NCI-H1092 treated with DMSO at 0.1 percent for 48 hours (cell line): ENCODE measurements at places on chromosomes 1 and 21.
A peak's percentile ranks its signal among the peaks of the same experiment; 100 is the strongest.

DNA sequence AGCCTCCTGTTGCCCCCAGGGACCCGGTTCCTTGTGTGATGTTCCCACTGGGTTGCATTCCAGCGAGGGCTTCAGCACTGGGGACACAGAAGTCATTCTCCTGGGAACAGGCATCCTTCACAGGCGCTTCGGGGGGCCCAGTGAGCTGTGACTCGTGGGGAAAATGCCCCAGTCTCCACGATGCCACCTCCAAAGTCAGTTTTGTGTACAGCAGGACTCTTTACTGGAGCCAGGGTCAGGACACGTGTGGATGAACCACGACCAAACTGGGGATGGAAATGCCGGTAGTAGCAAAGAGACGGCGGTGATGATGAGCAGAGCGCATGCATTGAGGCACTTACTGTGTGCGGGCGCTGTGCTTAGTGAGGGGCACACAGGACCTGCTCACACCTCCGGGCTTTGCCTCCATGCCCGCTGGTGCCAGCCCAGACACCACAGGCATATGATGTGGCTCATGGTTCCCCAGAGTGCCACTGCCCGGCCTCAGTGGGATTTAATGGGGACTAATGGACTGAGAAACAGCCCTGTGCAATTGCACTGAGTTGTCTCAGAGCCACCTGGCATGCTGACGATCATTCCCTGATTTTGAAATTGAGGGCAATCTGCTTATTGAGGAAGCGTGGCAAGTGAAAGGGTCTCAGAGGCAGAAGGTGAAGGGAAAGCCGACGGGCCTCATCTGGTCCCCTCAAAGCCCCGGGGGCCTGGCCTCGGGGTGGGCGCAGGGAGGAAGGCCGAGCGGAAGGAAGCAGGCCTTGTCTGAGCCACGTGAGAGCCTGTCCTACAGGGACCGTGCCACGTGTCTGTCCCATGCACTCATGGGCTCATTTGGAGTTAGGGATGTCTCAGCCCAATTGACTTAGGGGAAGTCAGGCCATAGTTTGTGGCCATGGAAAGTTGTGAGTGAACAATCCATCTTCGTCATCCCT is 91.4 kb downstream of the PDE9A start:
- DNase-seq = no peak

GRCh38 chr1:152912900-152913299 is 4.6 kb downstream of the IVL start:
- DNase-seq = no peak

- no peak for DNase-seq
Observed at GRCh38 chr1:221794079-221794670, 52.3 kb upstream of the DUSP10 start.

GRCh38 chr1:47779613-47780012 is 217.6 kb downstream of the TRABD2B start:
- no peak for DNase-seq

- no peak for DNase-seq
Observed at GRCh38 chr1:207286786-207287468, 34.6 kb upstream of the CD55 start.

GRCh38 chr1:244836135-244836521 is 670 bp downstream of the COX20 start:
- peak; percentile 88 for DNase-seq

DNA sequence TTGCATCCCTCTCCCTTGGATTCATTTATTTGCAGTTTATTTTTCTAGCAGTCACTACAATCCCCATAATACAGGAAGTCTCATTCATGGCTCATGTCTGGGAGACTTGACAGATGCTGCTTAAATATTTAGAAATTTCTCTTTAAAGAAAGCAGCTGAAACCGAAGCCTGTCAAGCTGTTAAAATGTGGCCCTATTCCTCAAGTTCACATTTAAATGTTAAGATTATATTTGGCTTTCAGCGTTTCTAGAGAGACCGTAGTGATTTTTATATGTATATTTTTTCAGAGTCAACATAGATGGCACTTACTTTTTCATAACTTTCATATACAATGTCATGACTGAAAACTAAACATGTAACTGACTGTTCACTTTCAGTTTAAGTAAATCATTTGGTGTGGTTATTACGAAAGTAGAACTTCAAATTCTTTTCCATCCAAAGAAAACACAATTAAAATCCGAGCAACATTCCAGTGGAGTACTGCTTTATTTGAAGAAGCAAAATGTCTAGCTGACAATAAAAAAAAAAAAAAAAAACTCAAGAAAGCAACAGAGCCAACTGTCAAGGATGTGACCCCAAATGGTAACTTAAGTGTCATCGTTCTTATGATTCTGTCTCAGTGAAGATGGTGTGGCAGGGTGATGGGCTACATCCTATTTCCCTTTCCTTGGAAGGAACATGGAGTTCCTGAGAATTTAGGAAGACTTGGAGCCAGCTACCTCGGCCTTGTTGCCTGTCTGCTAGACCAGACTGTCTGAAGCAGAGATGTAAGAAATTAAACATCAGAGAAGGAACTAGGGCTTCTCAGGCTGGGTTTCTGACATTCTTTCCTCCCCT is 37.8 kb downstream of the MIS18A start:
- DNase-seq = no peak

GRCh38 chr1:53606197-53606596 is 132.8 kb downstream of the GLIS1 start:
- no peak for DNase-seq

DNA sequence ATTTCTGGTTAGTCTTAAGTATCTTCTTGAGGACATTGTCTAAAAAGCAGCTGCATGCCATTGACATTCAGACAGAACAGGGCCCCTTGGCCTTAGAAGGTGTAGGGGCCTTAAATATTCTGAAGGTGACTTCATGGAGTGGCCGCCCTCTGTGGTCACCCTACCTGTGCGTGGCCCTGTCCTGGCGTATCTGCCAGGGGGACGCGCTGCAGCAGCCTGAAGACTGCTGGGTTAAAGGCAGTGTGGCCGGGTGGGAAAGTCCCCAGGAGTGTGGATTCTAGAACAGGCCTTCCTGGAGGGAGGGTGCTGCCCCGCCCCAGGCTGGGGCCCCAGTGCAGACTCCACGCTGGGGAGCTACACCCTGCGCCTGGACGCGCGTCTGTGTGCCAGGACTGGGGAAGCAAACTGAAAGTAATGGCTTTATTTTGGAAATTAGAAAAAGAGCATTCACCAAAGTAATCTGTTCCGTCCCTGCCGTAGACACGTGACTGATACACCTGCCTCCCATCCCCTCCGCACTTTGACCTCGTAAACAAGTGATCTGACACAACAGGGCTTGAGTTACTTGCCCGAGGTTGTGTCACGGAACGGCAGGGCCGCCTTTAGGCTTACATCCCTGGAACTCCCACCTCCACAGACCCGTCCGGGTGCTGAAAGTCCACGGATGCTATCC is 1.8 kb downstream of the AGPAT3 start:
- no peak for DNase-seq

DNA sequence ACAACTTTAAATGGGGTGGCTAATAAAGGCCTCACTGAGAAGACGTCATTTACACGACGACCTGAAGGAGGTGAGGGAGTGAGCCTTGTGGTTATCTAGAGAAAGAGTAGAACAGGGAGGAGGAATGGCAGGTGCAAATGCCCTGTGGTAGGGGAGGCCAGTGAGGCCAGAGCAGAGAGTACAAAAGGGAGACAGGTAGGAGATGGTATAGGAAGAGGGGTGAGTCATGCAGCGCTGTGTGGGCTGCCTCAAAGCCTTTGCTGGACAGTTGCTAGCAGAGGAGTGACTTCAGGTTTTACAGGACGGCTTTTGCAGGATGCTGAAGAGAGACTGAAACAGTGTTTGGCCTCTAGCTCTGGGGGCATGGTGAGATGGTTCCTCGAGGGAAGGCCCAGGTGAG is 116.0 kb downstream of the IER5 start:
- no peak for DNase-seq

- no peak for DNase-seq
Observed at GRCh38 chr1:86953167-86953566, 38.7 kb downstream of the HS2ST1 start.

DNA sequence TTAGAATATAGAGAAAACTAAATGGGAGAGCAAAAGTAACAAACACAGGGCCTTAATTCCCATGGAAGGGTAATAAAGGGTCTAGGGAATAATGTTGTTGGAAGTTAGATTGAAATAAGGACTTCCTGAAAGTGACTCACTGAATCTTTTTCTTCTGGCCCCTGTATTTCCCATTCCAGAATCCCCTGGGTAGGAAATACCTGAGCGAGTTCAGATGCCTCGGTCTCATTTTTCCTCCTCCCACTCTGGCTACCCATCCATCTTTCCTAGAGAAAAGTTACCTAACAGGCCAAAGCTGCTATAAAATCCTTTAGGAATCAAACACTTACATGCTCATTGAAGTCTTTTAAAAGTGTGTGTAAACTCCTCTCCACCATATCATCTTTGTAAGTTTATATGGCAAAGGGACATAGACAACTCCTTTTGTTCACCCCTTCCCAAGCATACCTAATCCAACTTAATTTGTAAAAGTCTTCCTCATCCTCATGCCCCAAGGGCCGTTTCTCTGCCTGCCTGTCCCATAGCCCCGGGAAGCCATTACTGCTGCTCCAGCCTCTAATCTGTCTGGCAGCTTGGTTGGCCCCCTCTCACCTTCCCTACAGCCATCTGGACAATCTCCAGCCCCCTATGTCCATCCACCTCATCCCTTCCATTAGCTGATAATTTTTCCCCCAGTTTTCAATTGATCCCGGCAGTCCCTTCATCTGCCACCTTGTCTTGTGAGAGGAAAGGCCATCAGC is 3.3 kb upstream of the MEF2D start:
- no peak for DNase-seq

DNA sequence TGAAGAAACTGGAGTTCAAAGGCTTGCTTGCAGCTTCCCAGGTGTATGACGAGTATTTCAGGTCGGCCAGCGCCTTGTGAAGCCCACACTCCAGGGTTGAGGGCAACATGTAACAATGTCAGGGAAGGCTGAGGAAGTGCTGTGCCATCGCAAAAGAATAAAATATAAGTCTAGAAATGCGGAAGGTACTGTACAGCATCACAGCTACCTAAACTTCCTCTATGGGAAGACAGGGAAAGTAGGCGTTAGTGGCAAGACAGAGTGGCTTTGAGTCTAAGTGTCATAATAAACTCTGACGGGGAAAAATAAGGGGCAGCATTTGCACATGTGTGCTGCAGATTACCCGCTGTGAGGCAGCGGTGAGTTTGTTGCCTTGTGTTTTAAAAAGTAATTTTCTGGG is 28.9 kb downstream of the DOP1B start:
- DNase-seq = no peak

DNA sequence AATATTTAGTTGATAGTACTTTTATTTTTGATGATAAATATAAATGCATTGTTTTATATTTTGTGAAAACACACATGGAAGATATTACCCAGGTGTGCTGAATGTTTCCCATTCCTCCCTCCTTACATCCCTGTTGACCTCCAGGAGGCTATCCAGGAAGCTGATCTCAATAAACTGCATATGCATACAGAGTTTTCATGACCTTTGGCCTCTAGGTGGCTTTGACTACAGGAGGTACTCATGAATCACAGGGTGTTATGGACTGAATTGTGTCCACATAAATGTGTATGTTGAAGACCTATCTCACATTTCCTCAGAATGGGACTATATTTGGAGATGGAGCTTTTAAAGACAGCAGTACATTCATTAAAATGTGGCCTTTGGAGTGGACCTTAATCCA is 914.9 kb upstream of the NCAM2 start:
- DNase-seq = no peak

GRCh38 chr1:223137455-223138085 is 5.5 kb downstream of the TLR5 start:
- DNase-seq = no peak

DNA sequence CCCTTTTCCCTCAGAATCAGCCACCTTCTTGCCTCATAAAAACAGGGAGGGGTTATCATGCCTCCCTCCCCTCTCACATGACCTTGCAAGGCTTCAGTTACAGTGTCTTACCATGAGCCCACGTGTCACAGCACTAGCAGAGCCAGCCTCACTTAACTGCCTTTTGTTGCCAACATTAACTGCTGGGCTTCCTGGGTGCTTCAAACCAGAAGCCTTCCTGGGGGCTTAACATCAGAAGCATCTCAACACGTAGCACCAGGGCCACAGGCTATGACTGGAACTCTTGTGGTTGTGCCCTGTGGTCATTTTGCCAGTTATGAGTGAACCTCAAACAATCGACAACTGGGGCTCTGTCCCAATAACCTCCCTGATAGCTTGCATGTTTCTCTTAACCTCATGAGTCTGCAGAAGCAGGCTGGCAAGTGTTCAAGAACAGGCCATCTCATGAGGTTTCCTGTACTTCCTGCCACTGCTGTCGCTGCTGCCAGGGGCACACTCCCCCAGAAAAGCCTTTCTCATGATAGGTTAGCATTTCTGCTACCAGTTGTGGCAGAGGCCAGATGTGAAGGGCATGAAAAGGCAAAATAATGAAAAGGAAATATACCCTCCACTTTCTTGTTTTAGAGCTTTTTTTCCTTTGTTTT is 132.2 kb downstream of the GLUL start:
- peak; percentile 60 for DNase-seq

DNA sequence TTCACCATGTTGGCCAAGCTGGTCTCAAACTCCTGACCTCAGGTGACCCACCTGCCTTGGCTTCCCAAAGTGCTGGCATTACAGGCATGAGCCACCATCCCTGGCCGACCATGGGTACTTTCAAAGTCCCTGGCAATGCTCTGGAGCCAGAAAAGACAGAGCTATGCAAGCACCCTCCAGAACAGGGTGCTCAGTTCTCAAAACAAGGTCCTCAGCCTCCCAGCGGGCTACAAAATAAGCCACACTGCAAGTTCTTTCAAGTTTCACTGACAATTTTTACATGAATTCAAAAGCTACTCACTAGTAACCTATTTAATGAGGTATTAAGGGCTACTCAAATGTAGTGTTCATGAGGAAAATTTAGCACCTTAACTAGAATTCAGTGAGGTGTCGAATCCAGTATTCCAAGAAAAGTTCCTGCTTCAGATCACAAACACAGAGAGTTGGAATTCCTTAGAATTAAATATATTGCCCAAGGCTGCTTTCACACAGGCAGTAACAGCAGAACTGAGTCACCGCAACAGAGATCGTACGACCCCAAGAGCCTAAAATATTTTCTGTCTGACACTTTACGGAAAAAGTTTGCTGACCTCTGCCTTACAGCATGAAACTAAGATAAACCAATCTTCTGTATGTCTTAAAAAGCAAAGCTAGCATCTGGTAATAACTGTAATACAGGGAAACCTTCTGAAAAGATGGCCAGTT is 60.7 kb downstream of the HSF2BP start:
- no peak for DNase-seq

- no peak for DNase-seq
Observed at GRCh38 chr1:114234408-114235124, 80.9 kb upstream of the SYT6 start.

DNA sequence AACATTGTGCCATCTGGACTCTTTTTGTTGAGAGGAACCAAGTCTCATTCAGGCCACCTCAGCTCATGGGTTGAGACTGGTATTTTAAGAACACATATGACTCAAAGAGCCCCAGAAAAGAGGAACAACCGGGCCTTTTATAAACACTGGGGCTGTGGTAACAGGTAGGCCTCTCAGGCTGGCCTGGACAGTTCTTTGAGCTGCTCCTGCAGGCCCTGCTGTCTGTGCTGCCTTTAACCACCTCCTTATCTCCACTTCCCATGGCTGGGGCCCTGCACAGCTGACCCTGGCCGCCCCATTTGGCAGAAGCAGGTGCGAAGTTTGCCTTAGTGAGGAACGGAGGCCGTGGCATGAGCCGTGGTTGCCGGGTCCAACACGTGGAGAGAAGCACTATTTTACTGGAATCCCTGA is 163.3 kb downstream of the RHOU start:
- no peak for DNase-seq
